ENCODE measurements at places on chromosomes 4 and X. TPM values are rescaled to one million over a fixed set of nuclear protein-coding genes. Genes with fewer than 3 reads are reported as not detected.

The UBL4A gene
- 39.0 TPM for total RNA-seq

The CLCN4 gene
- total RNA-seq = 4.9 TPM

The DUX4 gene
- not detected for total RNA-seq

The STBD1 gene
- 2.6 TPM for total RNA-seq

DNA sequence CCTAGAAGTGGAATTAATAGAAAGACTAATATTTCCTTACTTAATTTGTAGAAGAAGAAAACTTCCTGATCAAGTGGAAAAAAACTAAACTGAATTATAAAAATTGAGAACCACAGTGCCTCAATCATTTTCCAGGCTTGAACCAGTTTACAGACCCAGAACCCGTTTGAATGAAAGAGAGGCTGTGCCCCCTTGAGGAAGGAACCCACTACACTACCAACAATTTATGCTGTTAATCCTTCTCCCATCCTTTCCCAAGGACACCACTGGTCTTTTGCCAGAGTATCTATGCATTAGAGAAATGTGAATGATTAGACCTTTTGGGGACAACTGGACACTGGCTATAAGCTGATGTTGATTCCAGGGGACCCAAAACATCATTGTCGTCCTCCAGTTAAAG lies 842.6 kb downstream of the TECRL start:
- DNase-seq = no peak

DNA sequence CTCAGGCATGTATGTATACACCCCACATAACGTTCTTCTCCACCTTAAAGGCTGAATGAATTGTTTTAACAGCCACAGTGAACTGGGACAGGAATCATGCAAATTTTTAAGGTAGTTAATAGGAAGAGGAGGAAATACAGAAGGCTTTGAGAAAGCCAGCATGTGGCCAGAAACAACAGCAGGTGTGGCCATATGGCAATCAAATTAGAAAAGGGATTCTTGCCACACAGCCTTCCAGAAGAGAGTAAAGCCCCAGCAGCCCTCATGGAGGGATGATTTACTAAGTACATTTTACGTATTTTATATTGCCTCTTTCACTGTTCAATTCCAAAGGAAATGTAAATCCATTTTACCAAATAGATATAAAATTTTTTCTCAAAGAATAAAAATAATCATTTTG lies 792.2 kb downstream of the ADGRL3 start:
- DNase-seq = peak; percentile 56

- no peak for DNase-seq
These were observed 153.8 kb upstream of the AGA start for GRCh38 chr4:177596035-177596434.

- DNase-seq = no peak
These were observed 68.0 kb upstream of the MAP9 start for GRCh38 chr4:155444721-155445120.

DNA sequence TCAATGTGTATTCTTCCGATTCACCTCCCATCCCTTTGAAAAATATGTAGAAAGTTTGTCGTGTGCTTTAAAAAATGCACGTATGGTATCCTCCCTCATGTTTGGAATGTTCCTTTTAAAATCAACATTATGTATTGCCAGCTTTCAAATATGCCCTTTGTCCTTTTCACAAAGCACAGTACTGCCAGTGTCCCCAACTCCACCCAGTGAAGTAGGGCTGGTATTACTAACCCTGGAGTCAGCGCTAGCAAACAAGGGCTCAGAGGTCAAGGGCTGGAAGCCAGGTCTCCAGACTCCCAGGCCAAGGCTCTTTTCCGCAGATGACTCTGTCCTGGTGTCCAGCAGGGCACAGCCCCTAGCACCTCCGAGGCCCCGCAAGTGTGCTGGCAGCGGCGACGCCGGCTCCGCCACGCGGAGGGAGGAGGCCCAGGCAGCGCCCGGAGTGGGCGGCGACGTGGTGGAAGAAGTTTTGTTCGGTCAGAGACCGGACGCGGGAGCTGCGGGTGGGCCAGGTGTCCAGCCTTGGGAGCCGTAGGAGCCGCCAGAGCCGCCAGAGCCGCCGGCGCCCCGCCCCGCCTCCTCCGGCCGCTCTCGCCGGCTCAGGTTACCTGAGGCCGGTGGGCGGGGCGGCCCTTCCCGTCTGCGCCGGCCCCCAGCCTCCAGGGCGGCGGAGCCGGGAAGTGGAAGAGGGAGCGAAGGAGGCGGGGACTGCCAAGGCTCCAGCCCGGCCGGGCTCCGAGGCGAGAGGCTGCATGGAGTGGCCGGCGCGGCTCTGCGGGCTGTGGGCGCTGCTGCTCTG lies at the start of gene IL13RA1:
Gene IL13RA1 (plus strand): TSS at position 720 of the 799 bp plus-strand sequence. CDS start 33 bp downstream, at position 753.
- DNase-seq = peak; percentile 89

- DNase-seq = no peak
These were observed 59.5 kb downstream of the CLDN22 start for GRCh38 chr4:183260491-183261151.

- no peak for DNase-seq
These were observed 198.4 kb upstream of the ACTRT1 start for GRCh38 chrX:128250621-128251020.

GRCh38 chr4:27357283-27357682 lies 496.6 kb downstream of the STIM2 start:
- DNase-seq = peak; percentile 24

DNA sequence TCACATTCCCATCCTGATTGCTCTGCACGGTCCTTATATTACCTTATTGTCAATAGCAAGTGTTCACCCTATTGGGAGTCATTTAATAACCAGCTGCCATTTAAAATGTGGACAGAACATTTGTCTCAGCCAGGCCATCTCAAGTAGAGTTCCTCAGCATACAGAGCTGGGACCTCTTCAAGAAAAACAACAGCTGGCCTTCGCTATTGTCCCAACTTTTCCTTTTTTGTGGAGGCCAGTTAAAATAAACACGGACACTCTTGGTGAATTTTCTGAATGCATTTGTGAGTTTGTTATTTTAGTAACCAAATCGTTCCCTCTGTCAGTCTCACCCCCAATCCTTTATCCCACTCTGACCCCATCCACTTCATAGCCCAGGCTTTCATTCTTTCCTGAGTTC lies 395.3 kb upstream of the PITX2 start:
- DNase-seq = no peak

DNA sequence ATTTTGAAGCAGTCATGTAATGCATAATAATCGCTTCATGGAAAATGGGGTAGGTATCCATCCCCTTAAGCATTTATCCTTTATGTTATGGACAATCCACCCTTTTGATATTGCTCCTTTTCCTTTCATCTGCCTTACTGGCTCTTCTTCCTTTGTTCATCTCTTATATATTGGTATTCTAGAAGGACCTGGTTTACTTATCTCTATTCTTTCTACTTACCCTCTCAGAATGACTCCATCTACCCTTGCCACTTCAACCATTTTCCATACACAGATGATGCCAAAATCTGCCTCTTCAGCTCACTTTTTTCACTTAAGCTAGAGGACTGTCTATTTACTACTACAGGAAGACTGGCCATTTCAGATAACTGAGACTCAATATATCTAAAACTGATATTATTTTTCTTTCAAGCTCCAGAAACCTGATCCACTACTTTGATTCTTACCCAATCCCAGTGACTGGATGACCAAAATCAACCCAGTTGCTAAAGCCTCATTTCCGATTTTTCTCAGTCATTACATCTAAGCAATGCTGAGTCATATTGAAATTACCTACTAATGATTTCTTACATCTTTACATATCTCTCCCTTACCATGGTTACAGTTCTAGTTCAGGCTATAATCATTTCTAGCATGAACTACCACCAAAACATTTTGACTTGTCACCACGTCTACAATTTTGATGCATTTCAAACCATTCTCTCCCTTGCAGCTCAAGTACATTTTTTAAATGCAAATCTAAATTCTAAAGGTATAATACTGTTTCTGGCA lies 93.7 kb downstream of the FAAH2 start:
- DNase-seq = no peak

GRCh38 chrX:13177921-13178566 lies 133.6 kb upstream of the FAM9C start:
- DNase-seq = no peak

Data from GM23338 (cell line).